ENCODE measurements at places on chromosomes 6 and 20.

GRCh38 chr20:57619051-57619831 lies 985 bp downstream of the ZBP1 start:
- no peak for DNase-seq

DNA sequence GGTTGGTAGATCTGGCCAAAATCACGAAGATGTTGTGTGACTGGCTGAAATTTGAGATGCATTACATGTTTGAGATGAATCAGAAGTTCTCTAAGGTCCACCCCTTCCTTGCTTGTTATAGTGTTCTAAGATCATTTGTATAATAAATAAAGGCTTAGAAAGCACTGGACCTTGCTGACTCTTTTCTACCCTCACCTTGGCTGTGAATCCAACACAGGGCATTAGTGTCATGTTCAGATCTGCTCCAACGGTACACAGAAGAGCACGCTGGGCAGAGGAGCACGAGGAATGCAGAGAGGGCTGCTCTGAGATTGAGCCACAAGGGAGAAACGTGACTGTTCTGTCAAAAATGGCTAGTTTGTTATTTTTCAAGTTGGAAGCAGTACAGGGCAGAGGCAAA lies 169.5 kb upstream of the HDAC2 start:
- no peak for DNase-seq

- peak; percentile 42 for DNase-seq
These were observed 16.7 kb upstream of the TBC1D20 start for GRCh38 chr20:478949-479429.

- no peak for DNase-seq
These were observed 37.1 kb downstream of the SUN5 start for GRCh38 chr20:32966881-32967781.

- DNase-seq, result no peak
These were observed 55.8 kb downstream of the CDH4 start for GRCh38 chr20:61307686-61308476.
